ENCODE measurements at places on chromosomes 6 and 20.

- DNase-seq = no peak
Measured at GRCh38 chr6:73285674-73286283, 22.8 kb upstream of the KHDC1 start.

GRCh38 chr6:115717472-115717871 lies 343.2 kb downstream of the FRK start:
- DNase-seq = no peak

- DNase-seq = no peak
Measured at GRCh38 chr6:3284436-3284876, 25.7 kb downstream of the PSMG4 start.

DNA sequence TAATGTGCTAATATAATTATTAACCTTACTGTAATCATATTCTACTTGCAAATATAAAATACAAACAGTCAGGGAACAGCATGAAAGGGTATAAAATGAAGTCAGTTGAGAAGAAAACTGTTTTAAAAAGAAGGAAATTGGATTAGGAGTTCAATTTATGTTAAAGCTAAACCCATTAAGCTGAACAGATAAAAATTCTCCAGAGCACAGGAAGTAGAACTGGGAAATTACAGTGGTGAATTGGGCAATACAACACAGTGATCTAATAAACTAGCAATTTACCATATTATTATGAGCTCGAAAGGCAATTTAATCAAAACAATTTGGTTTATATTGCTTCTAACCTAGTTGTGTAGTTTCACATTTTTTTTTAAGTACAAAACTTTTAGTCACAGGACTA lies 407.4 kb upstream of the RGS17 start:
- DNase-seq = no peak

GRCh38 chr6:1724124-1724523 lies 114.4 kb downstream of the FOXC1 start:
- DNase-seq = no peak
